ENCODE measurements at places on chromosomes 11 and 22.

DNA sequence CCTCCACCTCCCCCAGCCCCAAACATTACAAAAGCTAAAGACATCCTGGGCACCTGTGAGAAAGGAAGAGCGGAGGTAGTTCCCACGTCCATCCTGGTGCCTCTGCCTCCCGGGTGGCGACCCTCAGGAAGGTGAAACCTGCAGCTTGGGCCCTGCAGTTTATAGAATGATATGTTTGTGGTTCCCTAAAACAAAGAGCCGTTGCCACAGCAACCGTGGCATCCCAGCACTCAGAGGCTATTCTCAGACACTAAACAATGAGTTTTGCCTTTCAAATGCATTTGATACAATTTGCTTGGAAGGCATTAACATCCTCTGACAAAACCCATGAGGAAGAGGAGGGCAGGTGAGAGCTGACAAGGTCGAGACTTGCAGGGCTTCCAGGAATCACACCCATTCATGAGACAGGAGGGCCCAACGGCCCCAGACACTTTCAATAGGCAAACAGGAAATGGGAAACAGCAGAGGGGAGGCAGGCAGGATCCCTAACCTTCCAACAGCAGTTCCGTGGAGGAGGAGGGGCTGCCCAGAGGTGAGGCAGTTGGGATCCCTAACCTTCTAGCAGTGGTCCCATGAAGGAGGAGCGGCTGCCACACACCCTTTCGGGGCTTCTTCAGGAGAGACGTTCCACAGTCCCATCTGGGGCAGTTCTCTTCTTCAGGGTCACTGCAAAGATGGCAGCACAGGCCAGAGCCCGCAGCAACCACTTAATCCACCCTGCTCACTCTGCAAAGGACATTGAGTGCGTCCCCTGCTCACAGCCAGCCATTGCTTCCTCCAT is 379.2 kb downstream of the SHANK2 start:
- no peak for DNase-seq

- DNase-seq = no peak
Observed at GRCh38 chr11:107969219-107969618, 39.5 kb upstream of the CUL5 start.

GRCh38 chr11:102197670-102198139 is 87.5 kb downstream of the YAP1 start:
- no peak for DNase-seq

GRCh38 chr11:62810748-62811147 is 5.5 kb upstream of the NXF1 start:
- DNase-seq = no peak

DNA sequence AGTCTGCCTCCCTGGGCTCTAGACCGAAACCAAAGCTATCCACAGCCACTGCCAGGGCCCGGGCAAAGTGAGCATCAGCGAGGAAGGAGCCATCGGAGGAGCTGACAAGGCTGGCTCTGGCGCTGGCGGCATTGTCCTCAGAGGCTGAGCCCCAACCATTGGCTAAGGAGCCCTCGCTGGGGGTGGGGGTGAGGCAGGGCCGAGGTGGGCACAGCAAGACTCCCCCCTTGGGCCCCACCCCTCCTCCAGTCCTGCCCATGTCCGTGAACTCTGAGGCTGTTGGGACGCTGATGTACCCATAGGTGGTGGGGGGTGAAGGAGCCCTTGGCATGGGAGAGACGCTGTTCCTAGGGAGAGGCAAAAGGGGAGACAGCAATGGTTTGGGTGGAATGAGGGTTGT is 11.2 kb downstream of the ROBO4 start:
- DNase-seq = no peak

DNA sequence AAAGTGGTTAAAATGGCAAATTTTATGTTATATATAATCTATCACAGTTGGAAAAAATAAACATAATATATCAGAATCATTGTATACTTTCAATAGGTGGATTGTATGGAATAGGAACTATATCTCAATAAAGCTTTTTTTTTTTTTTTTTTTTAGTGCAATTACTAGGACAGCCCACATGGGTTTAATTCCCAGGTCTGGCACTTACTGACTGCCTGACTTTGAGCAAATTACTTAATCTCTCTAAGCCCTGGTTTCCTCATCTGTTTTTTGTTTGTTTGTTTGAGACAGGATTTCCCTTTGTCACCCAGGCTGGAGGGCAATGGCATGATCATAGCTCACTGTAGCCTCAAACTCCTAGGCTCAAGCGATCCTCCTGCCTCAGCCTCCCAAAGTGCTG is 26.1 kb upstream of the BAIAP2L2 start:
- no peak for DNase-seq

- DNase-seq = no peak
Observed at GRCh38 chr22:39250838-39251237, 6.1 kb upstream of the PDGFB start.

- DNase-seq = no peak
Observed at GRCh38 chr11:128565881-128566280, 21.5 kb downstream of the ETS1 start.
